Ureter (tissue), 1 donor: ENCODE measurements at places on chromosomes 2 and 18.

DNA sequence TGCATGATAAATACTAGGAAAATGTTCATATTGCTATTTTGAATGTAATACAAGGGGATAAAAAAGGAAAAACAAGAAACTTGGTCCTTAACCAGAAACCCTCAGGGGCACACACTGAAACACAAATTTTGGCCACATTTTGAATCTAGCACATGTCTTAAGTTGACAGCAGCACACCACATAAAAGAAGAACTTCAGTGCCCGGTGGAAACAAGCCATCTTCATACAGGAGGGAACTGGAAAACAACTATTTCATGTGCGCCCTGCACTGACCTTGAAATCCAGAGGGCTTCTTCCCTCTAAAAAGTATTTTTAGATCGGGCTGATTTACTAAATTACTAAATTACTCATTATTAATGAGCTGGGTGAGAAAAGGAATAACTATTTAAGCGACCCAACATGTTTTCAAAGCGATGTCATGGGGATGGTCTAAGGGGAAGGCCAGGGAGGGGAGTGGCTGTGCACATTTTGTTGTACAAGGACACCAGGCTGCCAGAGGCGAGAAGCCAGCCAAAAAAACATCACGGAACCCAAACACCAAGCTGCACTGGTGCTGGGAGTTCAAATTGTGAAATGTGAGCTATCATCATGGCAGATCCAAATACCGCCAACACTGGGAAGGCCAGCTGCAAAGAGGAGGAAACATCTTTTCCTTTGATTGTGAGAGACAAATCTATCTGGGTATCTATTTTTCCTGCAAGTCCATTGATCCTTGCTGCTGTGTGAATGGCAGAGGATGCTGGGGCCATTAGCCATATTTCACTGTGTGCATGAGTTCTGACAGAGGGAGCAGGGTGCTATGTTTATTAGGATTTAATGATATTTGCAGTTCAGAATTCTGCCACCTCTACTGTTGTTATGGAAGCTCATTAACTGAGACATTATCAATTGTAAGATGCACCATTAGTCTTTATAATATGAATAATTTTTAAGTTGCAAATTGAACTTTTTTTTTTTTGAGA lies 150.7 kb upstream of the LMAN1 start:
- no peak for DNase-seq

DNA sequence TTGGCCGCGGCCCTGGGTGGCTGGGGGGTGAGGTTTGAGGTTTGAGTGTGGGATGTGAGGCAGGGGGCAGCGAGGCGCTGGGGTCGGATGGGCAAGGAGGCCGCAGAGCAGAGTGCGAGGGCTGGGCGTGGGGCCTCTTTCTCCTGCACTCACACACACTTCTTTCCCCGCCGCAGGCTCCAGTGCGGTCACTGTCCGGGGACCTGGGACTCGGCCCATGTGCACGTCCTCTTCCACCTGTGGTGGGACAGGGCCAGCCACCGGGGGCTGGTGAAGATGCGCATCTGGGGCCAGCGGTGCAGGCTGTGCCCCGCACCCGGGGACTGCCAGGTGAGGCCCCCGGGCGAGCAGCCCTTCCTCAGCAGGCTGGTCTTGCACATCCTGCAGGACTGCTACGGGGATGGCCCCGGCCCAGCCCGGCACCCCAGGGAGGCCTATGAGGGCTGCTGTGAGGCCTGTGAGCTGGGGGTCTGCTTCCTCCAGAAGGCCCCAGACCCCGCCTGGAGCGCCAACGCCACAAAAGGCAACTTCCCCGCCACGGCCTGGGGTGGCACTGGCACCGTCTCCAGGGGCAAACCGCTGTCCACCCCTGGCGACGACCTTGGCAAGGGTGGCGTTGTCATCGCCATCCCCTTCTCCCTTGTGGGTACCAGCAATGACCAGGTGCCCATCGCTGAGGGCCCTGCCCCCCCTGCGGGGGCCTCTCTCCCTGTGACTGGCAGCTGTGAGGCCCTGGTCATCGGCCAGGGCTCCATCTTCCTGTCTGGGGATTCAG lies 2.2 kb downstream of the RTP5 start:
- no peak for DNase-seq

DNA sequence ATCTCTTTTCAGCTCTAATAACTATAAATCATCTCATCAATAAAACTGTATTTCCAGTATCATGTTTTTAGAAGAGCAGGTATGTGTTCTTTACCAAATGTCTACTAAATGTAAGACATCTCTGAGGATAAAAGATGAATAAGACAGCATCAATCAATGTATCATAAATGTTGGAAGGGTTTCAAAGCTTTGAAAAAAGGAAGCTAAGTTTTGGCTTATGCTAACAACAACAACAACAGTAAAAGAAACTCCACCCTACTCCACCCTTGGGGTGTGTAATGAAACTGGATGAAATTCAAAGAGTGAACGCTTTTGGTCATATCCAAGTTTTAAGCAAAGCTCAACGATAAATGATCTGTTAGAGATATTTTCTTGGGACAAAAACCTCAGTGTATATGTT lies 17.1 kb downstream of the PRKD3 start:
- no peak for DNase-seq

DNA sequence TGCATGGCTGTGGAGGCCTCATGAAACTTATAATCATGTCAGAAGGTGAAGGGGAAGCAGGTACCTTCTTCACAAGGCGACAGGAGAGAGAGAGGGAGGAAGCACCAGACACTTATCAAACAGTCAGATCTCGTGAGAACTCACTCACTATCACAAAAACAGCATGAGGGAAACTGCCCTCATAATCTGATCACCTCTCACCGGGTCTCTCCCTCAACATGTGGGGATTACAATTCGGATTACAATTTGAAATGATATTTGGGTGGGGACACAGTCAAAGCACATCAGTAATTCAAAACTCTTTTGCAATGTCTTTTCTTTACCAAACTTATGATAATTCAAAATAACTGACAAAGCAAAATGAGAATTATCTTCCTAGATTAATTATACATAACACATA lies 8.5 kb upstream of the CCDC68 start:
- no peak for DNase-seq
